Bronchial epithelial cell (primary cell): ENCODE measurements at places on chromosomes 3 and 15.
A peak's percentile ranks its signal among the peaks of the same experiment; 100 is the strongest.

- DNase-seq = no peak
Observed at GRCh38 chr3:192422997-192423342, 304.4 kb downstream of the FGF12 start.

DNA sequence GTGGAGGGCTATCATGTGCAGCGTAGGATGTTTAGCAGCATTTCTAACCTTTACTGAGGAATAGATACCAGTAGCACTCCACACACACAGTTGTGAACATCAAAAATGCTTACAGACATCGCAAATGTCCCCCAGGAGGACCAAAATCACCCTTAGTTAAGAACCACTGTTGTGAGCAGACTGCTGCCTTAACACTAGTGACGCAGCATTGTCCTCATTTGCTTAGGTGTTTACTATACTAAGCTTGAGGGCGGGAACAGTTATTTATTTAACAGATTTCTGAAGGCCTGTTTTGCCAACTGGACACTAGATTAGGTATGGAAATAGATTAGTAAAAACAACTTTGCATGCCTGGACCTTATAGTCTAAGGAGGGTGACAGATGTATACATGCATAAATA, 2.3 kb downstream of the PPP2R3A start:
- DNase-seq = no peak

GRCh38 chr3:168117059-168117458, 21.3 kb upstream of the GOLIM4 start:
- DNase-seq = peak; percentile 87

- DNase-seq = no peak
Observed at GRCh38 chr3:89245612-89246011, 138.2 kb downstream of the EPHA3 start.

DNA sequence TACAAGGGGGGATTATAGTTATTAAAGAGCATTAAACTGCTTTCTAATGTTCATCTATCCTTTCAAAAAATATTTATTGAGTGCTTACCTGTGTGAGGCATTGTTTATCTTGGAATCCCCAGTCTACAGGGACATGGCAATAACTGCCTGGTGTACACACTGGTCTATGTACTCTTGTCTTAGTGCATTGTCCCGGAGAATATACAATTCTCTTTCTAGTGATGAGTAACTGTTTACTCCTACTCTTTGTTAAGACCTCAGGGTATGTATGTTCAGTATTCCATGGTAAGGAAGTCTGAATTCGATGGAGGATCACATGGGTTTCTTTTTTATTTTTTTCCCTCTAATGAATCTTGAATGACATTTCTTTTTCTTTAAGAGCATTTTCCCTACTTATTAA, 772.4 kb upstream of the NR2F2 start:
- peak; percentile 83 for DNase-seq

GRCh38 chr3:148095962-148096361, 601.7 kb upstream of the AGTR1 start:
- DNase-seq = no peak

DNA sequence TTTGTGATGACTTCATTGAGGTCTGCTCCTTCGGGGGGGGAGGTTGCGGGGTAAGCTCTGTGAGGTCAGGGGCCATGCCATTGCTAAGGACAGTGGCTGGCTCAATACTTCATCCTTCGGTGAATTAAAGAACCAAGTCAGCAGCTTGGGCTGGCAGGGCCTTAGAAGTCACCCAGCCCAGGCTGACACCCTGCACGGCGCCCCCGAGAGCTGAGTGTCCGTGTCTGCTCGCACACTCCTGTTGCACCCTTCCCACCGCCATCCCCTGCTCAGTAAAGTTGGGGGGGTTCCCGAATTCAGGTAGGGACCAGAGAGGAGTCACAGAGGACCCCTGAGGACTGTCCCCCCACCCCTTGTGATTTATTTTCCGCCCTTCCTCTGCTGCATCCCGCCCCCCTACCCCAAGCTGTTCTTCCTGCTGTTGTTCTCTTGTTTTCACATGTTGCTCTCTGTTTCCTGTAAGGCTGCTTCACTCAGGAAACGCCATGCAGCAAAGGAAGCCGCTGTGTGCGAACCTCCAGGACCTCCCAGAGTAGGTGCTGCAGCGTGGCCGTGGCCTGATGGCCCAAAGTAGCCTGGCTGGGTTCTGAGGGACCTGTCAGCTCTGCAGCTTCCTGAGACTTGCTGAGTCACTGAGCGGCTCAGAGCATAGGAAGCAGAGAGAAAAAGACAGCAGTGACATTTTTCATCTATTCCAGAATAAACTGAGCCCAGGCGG, 14.4 kb downstream of the EFCC1 start:
- DNase-seq = no peak

DNA sequence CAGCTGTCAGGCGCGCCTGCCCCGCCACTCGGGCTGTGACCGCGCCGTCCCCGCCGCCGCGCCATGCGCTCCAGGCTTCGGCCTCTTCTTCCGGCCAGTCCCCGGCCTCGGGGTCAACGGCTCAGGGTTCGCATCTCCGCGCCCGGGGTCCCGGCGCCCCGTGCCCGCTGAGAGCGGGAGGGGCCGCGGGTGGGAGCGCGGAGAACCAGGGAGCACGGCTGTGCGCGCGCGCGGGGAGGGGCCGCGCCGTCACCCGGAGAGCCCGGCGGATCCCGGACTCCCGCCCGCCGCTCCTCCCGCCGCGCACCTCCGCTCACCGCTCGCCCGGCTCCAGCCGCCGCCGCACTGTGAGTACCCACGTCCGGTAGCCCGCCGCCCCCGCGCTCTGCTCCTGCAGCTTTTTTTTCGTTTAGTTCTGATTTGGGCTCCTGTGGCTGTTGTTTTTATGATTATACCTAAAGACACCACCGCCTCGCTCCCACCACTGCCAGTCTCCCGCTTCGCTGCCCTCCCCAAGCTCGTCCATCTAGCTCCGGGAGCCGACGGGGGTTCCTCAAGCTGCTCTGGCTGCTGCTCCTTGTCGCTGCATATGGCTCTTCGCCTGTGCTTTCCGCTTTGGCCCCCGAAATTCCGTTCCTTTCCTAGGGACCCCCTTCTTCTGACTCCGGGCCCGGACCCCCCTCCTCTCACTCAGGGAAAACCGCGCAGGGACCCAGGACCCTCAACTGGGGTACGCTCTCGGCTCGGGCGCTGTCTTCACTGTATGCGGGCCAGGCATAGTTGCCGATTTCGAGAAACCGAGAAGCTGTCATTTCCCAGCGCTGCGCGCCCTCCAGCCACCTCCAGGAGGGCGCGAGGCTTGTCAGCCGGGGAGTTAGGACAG, 1.8 kb upstream of the SKOR1 start:
- no peak for DNase-seq
